SK-N-DZ (cell line): ENCODE measurements at places on chromosomes 6 and 20.

DNA sequence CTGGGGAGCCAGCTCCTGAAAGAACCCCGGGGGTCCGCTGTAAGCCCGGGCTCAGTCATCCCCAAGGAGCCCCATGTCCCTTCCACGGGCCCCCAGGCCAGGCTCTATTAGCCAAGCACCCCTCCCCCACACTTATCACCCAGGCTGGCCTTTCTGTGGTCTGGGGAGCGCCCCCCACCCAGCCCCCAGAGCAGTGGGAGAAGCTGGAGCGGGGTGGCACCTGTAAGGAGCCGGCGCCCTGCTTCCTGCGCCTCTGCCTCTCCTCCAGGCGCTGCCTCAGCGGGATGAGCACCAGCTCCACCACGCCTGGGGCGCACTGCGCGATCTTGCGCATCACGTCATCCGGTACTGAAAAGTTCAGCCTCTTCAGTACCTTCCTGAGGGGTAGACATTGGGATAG lies 2.3 kb downstream of the SPEF1 start:
- DNase-seq = no peak

DNA sequence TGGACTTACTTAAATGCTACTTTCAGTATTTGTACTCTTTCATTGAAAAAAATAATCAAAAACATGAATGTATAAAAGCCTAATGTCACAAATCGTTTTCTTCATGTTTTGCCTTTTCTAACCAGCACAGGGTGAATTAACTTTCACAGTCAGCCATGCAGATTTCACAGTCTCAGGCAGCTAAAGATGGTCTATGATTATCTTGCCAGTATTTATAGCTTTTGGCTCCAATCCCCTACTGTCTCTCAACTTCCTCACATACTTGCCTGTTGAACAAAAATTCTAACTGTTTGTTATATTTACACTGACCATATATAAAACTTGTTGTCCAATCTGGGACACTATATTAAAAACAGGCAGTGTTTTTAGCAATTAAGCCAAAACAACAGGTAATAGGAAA lies 358.2 kb downstream of the ARHGAP18 start:
- DNase-seq = no peak

DNA sequence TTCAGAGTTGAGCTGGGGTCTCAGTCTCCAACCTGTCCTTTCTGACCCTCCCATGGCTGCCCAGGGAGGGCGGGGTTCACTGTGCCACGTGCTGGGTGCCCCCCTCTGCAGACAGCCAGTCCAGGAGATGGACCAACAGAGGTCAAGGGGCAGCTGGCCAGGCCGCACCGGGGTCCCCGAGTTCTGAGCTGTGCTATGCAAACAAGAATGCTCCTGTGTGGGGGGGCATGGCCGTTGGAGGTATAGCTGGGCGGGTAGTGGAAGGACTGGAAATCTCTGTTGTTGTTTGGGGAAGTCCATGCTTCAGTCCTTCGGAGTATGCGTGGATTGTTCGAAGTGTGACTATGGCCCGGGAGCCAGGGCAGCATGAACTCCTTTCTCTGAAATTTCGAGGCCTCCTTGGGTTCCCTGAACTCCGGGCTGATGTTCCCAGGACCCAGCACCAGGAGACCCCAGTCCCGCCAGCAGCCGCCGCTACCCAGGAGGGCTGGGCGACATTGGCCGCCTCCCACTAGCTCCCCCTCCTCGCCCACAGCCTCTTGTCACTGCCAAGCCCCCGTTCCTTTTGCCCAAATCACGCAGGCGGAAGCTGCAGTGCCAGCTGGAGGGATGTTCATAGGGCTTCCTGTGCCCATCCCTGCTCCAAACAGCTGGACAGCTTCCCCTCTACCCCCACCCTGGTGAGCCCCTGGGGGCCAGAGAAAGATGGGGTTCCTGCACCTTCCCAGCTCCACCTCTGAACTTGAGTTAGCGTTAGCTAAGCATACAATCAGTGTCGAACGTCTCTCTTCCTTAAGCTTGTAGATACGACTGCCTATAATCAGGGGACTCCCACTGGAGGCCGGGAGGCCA lies 126.6 kb downstream of the TAF4 start:
- DNase-seq = no peak

DNA sequence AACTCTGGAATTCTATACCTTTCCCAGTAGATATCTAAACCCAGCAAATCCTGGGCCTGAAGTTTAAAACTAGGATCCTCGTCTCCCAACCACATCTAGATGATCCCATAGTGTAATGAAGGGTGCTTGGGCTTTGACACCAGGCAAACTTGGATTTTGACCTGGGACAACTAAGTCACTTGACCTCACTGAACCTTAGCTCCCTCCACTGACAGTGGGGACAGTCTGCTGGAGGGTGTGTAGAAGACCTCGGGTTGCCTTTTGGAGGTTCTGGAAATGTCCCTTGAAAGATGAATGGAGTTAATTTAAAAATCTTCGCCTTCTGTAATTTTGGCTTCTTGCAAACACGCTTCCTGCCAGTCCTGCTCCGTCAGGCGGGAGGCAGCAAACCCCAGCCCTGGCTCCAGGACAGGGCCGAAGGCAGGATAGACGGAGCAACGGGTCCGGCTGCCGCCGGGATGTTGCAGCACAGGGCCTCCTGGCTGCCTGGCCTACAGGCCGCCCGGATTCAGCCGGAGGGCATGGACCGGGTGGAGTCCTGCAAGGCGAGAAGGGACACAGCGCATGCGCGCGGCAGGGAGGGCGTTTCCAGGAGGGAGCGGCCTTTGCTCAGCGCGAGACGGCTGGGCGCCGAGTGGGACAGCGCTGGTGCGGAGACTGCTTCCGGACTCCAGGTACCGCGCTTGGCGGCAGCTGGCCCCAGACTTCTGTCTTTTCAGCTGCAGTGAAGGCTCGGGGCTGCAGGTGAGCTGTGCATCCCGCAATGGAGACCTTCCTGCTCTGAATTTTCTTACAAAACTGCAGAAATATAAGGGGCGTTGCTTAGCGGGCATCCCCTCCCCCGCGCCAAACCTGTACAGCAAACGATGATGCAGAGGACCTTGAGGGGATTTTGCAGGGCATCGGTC lies at the start of gene TMEM14A:
Gene TMEM14A (plus strand): TSS at position 612 of the 908 bp plus-strand sequence. CDS start 5,990 bp downstream, outside the sequence.
- DNase-seq = peak; percentile 95

DNA sequence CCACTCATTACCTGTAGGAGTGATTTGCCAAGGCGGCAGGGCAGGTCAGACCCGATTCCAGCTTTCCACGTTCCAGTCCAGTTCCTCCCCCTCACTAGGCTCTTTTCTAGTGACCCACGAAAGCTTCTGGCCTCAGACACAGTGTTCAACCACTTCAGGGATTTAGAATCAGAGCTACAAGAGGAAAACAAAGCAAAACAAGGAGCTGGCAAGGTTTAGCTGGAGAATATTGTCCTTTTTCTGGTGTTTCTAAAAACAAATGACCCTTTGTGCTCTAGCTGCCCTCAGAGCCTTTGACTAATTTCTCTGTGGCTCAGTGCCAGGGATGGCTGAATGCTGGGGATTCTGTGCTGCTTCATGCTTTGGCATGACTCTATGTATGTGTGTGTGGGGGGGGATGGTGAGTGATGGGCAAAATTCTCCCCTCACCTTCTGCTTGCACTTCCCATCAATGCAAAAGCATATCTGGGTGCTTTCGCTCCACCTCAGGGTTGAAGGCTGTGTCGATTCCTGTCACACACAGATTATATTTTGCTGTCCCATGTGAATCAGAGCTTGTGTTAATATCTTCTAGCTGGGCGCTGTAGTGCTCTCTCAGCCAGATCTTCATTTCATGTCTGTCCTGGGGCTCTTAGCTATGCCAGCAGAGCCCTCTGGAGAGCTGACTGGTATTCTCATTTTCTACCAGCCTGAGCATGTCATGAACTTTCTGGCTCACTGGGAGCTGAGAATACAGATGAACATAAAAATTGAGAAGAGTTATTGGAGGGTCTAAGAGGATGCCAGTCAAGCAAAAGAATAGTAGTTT lies 19.3 kb upstream of the NEDD9 start:
- no peak for DNase-seq

- no peak for DNase-seq
Measured at GRCh38 chr6:24080711-24081110, 45.3 kb upstream of the NRSN1 start.

DNA sequence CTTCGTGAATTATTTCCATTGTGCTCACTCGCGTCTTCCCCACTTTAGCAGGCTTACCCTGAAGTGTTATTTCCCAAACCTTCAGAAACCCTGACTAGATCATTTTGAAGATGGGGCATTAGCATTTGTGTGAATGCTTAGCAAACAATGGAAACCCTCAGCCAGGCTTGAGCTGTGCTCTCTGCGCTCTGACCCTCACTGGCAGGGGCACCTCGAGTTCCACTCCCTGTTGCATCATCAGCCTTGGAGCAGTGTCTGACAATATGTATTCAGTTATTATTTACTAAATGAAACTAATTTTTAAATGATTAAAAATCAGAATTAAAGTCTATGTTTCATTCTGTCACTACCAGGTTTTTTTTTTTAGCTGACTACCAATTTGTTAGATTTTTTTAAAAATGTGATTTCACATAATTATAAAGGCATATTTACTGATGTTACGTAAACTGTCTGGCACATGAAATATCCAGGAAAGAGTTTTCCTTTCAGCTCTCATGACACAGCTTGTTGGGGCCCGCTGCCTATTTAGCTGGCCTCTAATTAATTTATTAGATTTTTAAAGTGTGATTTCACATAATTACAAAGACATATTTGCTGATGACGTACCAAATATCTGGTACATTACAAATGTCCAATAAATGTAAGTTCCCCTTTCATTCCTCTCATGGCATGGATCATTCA lies 155.2 kb downstream of the PACRG start:
- no peak for DNase-seq

GRCh38 chr20:19735446-19735845 lies 22.6 kb upstream of the RIN2 start:
- DNase-seq = no peak

DNA sequence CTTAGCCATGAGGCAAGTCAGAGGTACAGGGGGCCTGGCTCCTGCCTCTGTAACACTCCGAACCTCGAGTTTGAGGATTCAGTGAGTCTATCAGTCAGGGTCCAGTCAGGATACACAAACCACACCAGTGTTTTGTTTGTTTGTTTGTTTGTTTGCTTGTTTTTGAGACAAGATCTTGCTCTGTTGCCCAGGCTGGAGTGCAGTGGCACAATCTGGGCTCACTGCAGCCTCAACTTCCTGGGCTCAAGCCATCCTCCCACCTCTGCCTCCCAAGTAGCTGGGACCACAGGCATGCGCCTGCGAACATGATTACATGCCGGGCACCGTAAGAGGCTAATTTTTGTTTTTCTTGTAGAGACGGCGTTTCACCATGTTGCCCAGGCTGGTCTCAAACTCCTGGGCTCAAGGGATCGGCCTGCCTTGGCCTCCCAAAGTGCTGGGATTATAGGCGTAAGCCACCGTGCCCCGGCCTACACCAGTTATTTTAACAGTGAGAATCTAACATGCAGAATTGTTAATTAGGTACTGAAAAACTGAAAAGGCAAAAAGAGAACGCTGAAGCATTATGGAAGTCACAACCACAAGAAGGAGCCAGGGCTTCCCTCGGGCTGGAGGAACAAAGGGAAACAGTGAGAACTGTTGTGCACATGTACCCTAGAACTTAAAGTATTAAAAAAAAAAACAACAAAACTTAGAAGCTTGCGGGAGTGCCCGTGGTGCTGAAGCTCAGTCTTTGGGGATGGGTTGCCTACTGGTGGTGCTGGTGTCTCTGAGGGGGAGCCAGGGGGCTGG lies 40.4 kb downstream of the SRSF3 start:
- DNase-seq = no peak

DNA sequence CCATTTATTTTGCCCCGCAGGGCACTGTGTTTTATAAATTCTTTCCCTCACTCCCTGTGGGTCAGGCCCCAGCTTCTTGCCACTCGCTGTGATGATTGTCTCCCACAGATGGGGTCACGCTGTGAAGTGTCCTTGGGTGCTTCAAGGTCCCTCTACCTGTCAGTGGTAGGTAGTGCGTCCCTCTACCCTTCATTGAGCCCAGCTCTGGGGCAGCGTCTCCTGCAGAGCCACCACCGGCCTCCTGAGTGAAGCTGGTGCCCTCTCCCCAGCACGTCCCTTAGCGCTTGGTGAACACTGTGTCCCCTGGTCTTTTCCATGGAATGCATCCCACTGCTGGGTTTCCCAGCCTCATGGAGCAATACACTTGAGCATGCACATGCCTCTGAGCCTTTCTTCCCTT lies 108.2 kb downstream of the NRN1 start:
- no peak for DNase-seq

GRCh38 chr6:2783188-2783963 lies 18.2 kb downstream of the WRNIP1 start:
- no peak for DNase-seq

DNA sequence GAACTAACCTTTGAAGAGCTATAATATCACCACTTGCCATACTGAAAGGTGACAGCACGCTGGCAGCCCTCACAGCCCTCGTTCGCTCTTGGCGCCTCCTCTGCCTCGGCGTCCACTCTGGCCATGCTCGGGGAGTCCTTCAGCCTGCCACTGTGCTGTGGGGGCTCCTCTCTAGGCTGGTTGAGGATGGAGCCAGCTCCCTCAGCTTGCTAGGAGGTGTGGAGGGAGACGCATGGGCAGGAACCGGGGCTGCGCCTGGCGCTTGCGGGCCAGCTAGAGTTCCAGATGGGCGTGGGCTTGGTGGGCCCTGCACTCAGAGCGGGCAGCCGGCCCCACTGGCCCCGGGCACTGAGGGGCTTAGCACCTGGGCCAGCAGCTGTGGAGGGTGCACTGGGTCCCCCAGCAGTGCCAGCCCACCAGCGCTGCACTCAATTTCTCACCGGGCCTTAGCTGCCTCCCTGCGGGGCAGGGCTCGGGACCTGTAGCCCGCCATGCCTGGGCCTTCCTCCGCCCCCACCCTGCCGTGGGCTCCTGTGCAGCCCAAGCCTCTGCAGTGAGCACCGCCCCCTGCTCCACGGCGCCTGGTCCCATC lies 329.7 kb downstream of the LMBRD1 start:
- DNase-seq = no peak

DNA sequence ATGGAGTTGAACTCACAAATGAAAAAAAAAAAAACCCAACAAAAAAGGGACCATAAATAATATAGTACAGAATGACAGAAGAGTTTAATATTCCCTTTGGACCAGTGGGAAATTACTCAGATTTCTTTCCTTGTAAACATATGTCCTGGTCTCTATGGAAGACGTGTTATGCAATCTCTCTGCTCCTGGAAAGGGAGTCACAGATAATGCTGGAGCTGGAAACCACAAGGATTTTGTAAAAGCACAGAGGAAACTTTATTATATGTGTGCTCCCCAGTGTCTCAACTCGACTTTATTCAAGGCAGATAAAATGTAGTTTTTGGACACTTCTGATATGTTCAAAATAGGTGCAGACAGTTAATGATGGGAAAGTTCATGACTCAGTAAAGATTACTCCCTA lies 88.1 kb upstream of the ZFP64 start:
- DNase-seq = no peak

DNA sequence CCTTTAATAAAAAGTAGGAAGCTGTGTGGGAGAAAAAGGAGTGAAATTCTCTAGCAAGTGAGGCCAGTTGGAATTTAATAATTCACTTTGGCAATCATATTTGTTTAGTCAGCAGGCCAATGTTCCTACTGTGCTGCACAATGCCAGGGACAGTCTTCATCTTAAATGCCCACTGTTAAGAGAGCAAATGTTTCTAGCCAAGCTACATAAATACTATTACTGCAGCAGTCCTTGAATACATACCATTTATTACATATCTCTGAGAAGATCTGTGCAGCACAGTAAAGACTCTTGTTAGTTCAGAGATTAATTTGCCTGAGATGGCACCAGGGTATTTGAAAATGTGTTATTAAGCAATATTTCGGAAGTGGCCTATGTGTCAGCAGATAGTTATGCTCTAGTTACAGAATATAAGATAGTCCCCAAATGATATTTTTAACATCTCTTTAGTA lies 105.4 kb downstream of the OGFRL1 start:
- DNase-seq = no peak
